ENCODE measurements at places on chromosomes 2 and 18.
A peak's percentile ranks its signal among the peaks of the same experiment; 100 is the strongest.

DNA sequence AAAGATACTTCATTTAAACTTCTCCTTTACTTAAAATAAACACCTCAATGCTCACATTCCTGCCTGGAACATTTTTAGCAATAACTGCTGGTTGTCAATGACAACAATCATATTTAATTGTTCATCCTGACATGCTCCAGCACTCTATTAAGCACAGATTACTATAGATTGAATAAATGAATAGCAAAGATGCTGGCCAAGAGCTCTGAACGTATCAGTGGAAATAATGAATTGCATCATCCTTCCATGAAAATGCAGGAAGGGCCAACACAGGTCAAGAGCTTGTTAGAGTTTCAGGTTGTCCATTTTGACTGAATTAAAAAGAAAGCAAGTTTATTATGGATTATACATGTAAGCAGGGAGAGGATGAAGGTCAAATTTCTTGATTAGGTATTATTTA lies 994.0 kb downstream of the TSN start:
- no peak for DNase-seq

DNA sequence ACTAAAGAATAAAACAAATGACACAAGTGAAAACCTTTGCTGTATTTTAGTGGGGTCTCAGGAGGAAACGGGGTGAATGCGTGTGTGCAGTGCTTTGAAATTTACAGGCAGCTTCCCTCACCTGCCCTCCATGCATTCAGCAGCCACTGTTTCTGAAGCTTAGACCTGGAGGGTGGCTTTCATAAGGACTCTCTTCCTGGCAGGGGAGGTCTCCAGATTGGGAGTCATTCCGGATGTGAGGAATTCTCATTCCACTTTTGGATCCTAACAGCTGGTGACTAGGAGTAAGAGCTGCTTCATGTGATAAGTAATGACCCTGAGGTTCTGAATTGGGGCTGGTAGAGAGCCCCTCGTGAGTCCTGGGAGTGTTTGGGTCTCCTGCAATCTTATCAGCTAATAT lies 192.5 kb downstream of the SH3BP4 start:
- no peak for DNase-seq

DNA sequence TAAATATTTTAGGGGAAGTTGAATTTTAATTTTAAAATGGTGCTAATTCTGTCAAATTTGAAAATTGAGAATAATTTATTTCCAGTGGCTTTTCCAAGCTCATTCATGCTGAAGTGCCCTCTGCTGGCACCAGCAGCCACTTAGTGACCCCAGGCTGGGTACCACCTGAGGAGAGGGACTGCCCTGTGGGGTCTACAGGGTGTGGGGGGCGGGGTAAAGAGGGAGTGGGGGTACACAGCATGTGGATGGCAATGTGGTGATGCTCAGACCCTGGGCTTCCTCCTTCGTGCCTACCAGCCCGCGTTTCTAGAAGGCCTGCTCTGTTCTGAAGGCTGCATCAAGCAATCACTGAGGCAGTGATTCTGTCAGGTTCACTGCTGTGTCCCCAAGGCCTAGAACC lies 45.1 kb upstream of the SCLY start:
- DNase-seq: no peak

GRCh38 chr18:48218285-48219022 lies 190.7 kb downstream of the ZBTB7C start:
- DNase-seq: no peak

- no peak for DNase-seq
Observed at GRCh38 chr2:18777250-18777812, 188.0 kb upstream of the NT5C1B start.

GRCh38 chr2:38622210-38622609 lies 19.5 kb upstream of the HNRNPLL start:
- DNase-seq: peak; percentile 78

GRCh38 chr18:55588870-55589595 lies 1.0 kb upstream of the TCF4 start:
- no peak for DNase-seq

GRCh38 chr2:142100139-142100873 lies 30.5 kb downstream of the LRP1B start:
- no peak for DNase-seq

DNA sequence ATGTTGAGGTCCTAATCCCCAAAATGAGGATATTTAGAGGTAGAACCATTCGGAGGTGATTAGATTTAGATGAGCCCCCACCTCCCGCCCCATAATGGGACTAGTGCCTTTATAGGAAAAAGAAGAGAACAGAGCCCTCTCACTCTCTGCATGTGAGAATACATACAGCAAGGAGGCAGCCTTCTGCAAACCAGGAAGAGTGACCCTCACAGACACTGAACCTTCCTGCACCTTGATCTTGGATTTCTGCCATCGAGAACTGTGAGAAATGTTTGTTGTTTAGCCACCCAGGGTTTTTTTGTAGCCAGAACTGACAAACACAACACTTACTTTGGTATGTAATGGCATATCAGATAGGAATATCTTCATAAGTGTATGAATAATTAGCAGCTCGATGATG lies 83.7 kb downstream of the XIRP2 start:
- DNase-seq: no peak

Data from inflammatory macrophage (primary cell).